CD4-positive, alpha-beta T cell treated with Interleukin-6 for 4 hours (primary cell): ENCODE measurements at places on chromosomes 1 and 21.

DNA sequence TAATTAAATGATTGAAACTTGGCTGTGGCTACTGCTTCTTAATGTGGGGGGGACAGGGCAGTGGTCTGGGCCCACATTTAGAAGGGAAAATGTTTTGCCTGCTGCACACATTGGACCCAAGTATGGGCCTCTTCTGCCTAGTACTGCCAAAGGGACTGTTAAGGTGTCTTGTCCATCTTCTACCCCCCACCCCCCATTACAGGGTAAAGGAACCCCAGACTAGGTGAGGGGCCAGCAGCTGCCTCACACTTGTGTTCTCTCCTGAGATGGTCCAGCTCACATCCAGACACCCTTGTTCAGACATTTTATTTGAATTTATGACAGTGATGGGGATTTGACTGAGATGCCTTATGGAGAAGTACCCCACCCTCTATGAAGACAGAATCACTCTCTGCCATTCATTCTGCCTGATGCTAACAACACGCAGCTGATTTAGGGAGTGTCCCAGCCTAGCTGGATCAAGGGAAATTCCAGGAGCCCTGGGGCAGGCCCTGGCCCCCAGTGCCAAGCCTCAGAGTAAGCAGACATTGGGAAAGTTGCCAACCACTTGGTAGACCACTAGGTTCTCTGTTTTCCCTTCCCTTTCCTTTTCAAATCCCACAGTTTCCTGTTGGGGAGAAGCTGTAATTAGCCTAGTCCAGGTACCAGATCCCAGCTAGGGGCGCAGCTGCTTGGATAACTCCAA lies 42.1 kb downstream of the YARS1 start:
- no peak for DNase-seq

GRCh38 chr1:110133436-110133835 lies 16.9 kb upstream of the SLC6A17 start:
- no peak for DNase-seq

- no peak for DNase-seq
Observed at GRCh38 chr1:205168291-205168690, 43.2 kb downstream of the DSTYK start.

- no peak for DNase-seq
Observed at GRCh38 chr1:228799924-228800323, 64.6 kb downstream of the RHOU start.

DNA sequence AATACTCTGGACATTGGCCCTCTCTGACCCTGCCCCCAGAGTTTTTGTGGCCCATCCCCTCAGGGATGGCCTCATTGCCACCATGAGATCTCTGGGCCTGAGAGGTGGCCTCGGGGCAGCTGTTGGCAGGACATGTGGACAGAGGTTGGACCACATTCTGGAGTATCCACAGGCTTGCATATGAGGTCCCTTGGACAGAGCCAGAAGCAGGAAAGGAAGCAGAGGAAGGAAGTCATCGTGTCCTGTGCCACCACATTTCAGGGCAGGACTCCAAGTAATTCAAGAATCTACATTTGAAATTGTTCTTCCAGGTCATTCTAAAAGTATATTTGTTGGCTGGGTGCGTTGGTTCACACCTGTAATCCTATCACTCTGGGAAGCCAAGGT lies 95.9 kb upstream of the PPP2R5A start:
- DNase-seq: no peak

GRCh38 chr1:204992201-204992997 lies 50.6 kb upstream of the CNTN2 start:
- no peak for DNase-seq
